ENCODE measurements at places on chromosomes 11 and 22. TPM values are rescaled to one million over a fixed set of nuclear protein-coding genes. Genes with fewer than 3 reads are reported as not detected.

SLC5A12 gene
- total RNA-seq = not detected

DNA sequence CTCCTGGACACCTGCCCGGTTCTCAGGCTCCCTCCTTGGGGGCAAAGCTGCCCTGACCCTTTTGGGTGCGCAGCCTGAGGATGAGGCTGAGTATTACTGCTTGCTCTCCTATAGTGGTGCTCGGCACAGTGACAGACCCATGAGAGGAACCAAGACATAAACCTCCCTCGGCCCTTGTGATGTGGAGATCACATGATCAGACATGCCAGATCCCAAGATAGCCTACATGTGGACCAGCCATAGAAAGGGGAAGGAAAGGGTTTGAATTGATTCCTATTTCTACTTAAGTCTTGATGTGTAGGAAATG lies 125.3 kb downstream of the VPREB1 start:
- no peaks in the 10 kb centered on the region for H3K27me3 ChIP-seq
- no peak overlapping the region for H3K4me3 ChIP-seq
- no peak for DNase-seq
- H3K4me1 ChIP-seq = no peaks in the 10 kb centered on the region
- H3K27ac ChIP-seq = no peak overlapping the region
- H3K36me3 ChIP-seq = no peaks in the 10 kb centered on the region

OR10A2 gene
- not detected for total RNA-seq

DNA sequence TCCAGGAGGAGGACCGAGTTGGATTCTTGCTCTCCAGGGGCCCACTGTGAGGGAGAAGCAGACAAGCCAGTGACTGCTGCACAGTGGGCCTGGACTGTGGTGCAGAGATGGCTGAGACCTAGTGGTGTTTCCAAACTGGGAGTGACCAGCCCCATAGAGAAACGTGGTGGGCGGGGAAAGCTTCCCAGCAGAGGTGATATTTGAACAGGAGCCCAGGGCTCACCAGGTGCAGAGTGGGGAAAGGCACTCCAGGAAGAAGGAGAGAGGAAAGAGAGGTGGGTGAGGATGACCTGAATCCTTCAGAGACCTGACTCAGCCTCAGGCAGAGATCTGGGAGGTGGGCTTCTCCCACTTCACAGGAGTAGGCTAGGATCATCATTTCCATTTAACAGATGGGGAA lies 52.1 kb upstream of the RASD2 start:
- no peak overlapping the region for H3K27ac ChIP-seq
- DNase-seq = peak; percentile 30
- no peaks in the 10 kb centered on the region for H3K27me3 ChIP-seq
- H3K4me1 ChIP-seq = no peaks in the 10 kb centered on the region
- H3K36me3 ChIP-seq = no peaks in the 10 kb centered on the region

IRAG1 gene
- total RNA-seq = 3.5 TPM
